ENCODE measurements at places on chromosomes 2 and 18. TPM values are rescaled to one million over a fixed set of nuclear protein-coding genes. Genes with fewer than 3 reads are reported as not detected.
A peak's percentile ranks its signal among the peaks of the same experiment; 100 is the strongest.

- no peak overlapping the region for H3K4me3 ChIP-seq
- H3K27ac ChIP-seq = no peak overlapping the region
- peaks cover 5% of the 10 kb centered on the region for H3K4me1 ChIP-seq
- no peaks in the 10 kb centered on the region for H3K27me3 ChIP-seq
- no peaks in the 10 kb centered on the region for H3K36me3 ChIP-seq
These were observed 4.3 kb upstream of the INO80C start for GRCh38 chr18:35502052-35502451.

DNA sequence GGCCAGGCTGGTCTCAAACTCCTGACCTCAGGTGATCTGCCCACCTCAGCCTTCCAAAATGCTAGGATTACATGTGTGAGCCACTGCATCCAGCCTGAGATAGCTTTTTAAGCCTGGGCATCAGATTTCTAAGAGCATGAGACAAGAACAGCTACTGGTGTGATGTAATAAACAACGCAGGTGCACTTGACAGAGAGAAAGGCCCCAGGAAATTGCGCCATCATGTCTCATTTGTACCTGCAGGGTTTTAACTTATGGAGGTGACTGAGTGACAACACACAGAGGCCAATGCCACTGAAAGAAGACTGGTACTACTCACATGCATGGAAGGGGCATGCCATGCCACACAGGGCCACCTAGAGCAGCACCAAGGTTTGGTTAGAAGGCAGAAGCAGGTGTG, 209.4 kb downstream of the SP3 start:
- peaks cover 5% of the 10 kb centered on the region for H3K4me1 ChIP-seq
- H3K4me3 ChIP-seq = no peak overlapping the region
- H3K36me3 ChIP-seq = no peaks in the 10 kb centered on the region
- H3K27ac ChIP-seq = no peak overlapping the region
- no peak for DNase-seq

DNA sequence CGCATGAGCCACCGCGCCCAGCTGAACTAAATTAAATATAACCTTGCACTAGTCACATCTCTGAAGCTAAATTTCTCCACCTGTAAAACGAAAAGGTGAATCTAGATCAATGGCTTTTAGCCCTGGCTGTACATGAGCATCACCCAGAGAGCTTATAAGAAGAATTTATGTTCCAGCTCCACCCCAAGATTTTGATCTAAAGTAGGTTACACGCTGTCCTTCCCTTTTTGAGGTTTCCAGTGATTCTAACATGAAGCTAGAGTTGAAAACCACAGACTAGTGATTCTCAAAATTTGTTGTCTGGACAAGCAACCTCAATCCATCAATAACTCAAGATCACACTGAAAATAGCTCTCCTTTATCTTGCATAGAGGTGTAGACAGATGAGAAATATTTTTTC, 208.8 kb upstream of the CRIM1 start:
- H3K27me3 ChIP-seq = no peaks in the 10 kb centered on the region
- H3K27ac ChIP-seq = no peak overlapping the region
- DNase-seq = no peak
- H3K4me1 ChIP-seq = no peaks in the 10 kb centered on the region

GRCh38 chr2:38650717-38651116, 15.2 kb upstream of the GALM start:
- H3K27me3 ChIP-seq = no peaks in the 10 kb centered on the region
- H3K4me3 ChIP-seq = no peak overlapping the region
- peaks cover 27% of the 10 kb centered on the region for H3K4me1 ChIP-seq
- H3K27ac ChIP-seq = peak overlapping the region; percentile 15

DNA sequence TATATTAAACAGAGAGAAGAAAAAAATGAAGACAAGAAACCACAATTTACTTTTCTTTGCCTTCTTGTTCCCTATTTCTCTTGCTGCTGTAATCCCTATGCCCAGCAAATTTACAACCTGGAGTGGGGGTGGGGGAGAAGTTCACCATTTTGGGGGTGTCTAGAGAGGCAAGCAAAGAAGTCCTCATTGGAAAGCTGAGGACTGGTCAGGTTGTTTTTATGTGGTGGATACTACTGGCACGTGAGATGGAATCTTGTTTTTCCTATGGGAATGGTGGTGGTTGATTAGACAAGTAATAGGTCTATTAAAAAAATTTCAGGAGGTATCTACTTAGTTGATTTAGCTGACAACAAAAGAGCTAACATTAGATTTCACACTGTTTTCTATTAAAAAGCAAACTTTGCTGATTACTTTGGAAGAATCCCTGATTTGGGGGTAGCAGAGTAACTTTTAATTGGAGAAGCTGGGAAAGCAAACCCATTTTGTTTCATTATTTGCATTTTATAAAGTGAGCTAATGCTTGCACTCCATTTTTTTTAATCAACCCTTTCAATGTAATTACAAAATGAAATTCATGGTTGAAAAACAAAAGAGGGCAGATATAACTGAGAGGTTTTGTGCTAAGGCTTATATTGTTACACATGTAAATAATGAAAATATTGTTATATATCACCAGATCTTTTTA, 6.0 kb downstream of the POU3F3 start:
- H3K4me1 ChIP-seq = peaks cover 10% of the 10 kb centered on the region
- no peak overlapping the region for H3K27ac ChIP-seq
- no peak overlapping the region for H3K4me3 ChIP-seq
- no peaks in the 10 kb centered on the region for H3K27me3 ChIP-seq
- H3K36me3 ChIP-seq = no peaks in the 10 kb centered on the region
- DNase-seq = no peak

- no peak overlapping the region for H3K4me3 ChIP-seq
- no peaks in the 10 kb centered on the region for H3K36me3 ChIP-seq
- H3K27ac ChIP-seq = no peak overlapping the region
- no peaks in the 10 kb centered on the region for H3K27me3 ChIP-seq
These were observed 87.0 kb upstream of the MSH6 start for GRCh38 chr2:47695800-47696477.

DNA sequence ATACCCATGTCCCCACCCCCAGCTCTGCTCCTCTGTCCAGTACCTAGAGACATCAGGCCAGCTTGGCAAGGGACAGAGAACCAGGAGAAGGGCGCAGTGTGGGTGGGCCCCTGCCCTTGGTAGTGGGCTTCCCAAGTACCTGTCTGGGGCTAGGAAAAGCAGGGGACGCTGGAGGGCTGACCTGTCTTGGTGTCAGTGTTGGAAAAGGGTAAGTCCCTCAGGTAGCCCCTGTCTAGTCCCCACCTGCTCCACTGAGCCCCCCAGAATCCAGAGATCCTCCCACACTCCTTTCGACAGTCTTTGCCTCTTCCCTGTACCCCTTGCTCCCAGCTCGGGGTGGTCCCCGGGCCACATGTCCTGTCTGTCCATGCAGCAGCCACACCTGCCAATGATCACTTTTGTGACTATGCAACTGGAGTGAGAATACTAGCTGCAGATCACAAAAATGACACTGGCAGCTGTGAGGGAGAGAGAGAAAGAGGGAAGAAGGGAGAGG, 14.6 kb downstream of the DNAJB2 start:
- no peak for DNase-seq
- H3K4me1 ChIP-seq = peaks cover 29% of the 10 kb centered on the region
- H3K4me3 ChIP-seq = peak overlapping the region; percentile 79
- no peaks in the 10 kb centered on the region for H3K36me3 ChIP-seq
- H3K27ac ChIP-seq = peak overlapping the region; percentile 81

GRCh38 chr2:170930131-170930990, 1.3 kb downstream of the GORASP2 start:
- peak overlapping the region; percentile 83 for H3K27ac ChIP-seq
- peak overlapping the region; percentile 86 for H3K4me3 ChIP-seq
- H3K36me3 ChIP-seq = no peaks in the 10 kb centered on the region
- DNase-seq = no peak
- no peaks in the 10 kb centered on the region for H3K27me3 ChIP-seq
- H3K4me1 ChIP-seq = peaks cover 37% of the 10 kb centered on the region

DNA sequence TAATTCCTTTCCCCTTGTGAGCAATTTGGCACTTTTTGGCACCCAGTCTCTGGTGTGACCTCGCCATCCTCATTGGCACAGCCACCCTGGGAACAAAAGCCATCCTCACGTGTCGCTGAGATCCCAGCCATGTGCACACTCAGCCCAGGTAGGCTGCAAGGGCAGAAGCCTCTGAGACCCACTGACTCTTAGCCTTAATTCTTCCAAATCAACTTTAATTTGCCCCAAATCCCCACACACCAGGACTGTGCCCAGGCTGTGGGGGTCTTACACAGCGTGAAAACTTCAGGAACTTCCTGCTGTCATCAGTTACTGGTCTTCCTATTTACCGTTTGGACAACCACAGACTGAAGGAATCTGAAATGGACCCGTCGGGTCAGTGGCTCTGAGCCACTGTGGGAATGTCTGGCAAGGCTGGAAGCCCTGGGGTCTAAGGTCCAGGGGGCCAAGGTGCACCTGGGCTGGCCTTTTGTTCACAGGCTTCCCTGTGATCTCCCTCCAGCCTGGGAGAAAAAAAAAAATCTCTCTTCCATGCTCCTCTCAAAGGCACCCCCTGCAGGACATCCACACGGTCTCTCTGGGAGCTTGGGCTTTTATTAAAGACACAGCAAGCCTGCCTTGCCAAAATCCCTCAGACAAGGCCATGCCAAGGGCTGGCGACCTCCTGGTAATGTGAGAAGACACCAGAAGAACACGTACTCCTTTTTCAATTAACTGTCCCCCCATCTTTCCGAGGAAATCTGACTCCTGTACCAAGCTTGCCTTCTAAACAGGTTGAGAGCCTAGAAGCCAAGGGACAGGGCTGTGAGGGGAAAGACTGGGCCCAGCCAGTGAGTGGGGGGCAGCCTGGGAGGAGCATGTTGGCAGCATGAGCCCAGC, 42.1 kb upstream of the LAPTM4A start:
- no peaks in the 10 kb centered on the region for H3K4me1 ChIP-seq
- DNase-seq = no peak
- no peaks in the 10 kb centered on the region for H3K27me3 ChIP-seq
- H3K36me3 ChIP-seq = no peaks in the 10 kb centered on the region

DNA sequence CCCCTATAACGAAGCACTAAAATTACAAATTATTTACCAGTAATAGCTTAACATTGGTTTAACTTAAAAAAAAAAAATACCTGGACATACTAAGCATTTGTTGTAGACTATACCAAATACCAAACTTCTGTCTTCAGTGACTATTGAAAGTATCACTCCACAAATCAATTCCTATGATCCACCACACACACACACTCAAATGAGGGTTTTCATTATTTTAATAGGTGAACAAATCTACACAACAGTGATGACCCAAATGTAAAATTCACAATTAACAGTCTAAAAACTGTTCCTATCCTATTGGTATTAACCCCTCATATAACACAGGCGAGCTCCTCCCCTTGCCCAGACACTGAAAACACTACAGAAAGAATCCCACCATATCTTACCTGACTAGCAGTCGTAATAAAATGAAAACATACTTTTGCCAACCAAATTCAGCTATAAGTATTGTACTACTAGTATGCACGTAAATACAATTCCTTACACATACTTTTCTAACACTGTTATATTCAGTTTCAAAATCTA, 2.5 kb downstream of the SP3 start:
- H3K4me1 ChIP-seq = peaks cover 42% of the 10 kb centered on the region
- H3K36me3 ChIP-seq = no peaks in the 10 kb centered on the region
- H3K27ac ChIP-seq = peak overlapping the region; percentile 100

GRCh38 chr2:220300806-220301205, 673.4 kb downstream of the SLC4A3 start:
- DNase-seq = no peak
- no peaks in the 10 kb centered on the region for H3K27me3 ChIP-seq
- H3K4me1 ChIP-seq = no peaks in the 10 kb centered on the region
- H3K4me3 ChIP-seq = no peak overlapping the region
- no peak overlapping the region for H3K27ac ChIP-seq

- no peak overlapping the region for H3K27ac ChIP-seq
- H3K27me3 ChIP-seq = no peaks in the 10 kb centered on the region
- peaks cover 13% of the 10 kb centered on the region for H3K4me1 ChIP-seq
- H3K36me3 ChIP-seq = no peaks in the 10 kb centered on the region
These were observed 153.6 kb downstream of the TDRD15 start for GRCh38 chr2:21277068-21278056.

GRCh38 chr2:240887631-240888030, 8.3 kb downstream of the MAB21L4 start:
- H3K4me1 ChIP-seq = no peaks in the 10 kb centered on the region
- H3K27ac ChIP-seq = no peak overlapping the region
- DNase-seq = no peak
- H3K27me3 ChIP-seq = no peaks in the 10 kb centered on the region

GRCh38 chr18:48934415-48934722, 16.4 kb downstream of the SMAD7 start:
- H3K4me3 ChIP-seq = peak overlapping the region; percentile 62
- H3K27me3 ChIP-seq = no peaks in the 10 kb centered on the region
- peaks cover 79% of the 10 kb centered on the region for H3K4me1 ChIP-seq
- H3K27ac ChIP-seq = peak overlapping the region; percentile 86
- H3K36me3 ChIP-seq = no peaks in the 10 kb centered on the region

DNA sequence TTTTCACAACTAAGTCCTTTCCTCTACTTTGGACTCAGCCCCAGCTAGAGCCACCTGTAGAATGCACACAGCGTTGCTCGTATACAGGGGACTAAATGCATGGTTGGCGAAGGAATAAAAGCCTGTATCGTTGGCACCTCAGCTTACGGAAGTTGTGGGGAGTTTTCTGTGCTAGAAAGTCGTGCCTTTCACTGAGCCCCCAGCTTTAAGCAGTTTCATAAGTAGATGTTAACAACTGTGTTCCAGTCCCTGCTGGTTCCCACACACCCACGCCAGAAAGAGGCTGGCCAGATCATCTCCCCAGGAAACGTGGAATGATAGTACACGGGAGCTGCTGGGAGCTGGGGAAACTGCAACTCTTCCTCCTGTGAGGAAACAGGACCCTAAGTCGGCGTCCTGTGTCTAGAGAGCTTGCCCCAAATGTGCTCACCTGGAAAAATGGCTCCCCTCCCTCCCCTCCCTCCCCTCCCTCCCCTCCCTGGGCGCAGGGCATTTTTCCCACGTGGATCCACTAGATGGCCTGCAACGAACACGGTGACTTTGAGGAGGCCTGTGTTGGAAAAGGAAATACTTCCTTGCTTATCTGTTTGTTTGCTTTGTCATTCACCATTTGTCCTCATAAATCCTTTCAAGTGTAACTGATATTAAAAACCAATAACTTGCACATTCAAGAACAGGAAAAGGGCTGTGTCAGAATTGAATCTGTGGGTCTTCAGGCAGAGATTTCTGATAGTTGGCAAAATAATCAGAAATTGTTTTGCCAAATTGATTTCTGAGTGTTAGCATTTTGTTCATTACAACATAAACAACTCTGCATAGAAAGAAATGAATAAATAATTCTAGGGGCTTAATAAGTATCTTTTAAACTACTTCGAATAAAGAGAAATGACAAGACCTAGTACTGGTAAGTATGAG, 43.9 kb upstream of the RFX8 start:
- H3K4me3 ChIP-seq = no peak overlapping the region
- no peaks in the 10 kb centered on the region for H3K36me3 ChIP-seq
- H3K4me1 ChIP-seq = peaks cover 5% of the 10 kb centered on the region
- H3K27ac ChIP-seq = no peak overlapping the region
- no peak for DNase-seq

GRCh38 chr2:115414466-115414865, 972.0 kb downstream of the DPP10 start:
- no peaks in the 10 kb centered on the region for H3K4me1 ChIP-seq
- H3K27ac ChIP-seq = no peak overlapping the region
- no peak overlapping the region for H3K4me3 ChIP-seq
- H3K36me3 ChIP-seq = no peaks in the 10 kb centered on the region

SLC5A7 gene
- total RNA-seq = not detected

PPP1R1C gene
- total RNA-seq = not detected

IL36RN gene
- total RNA-seq = not detected

NOL4 gene
- not detected for total RNA-seq

CRYGC gene
- not detected for total RNA-seq

TTR gene
- total RNA-seq = not detected

MBOAT2 gene
- total RNA-seq = 16.8 TPM

ERBB4 gene
- total RNA-seq = 15.7 TPM

G6PC2 gene
- not detected for total RNA-seq

KCNJ3 gene
- 2.8 TPM for total RNA-seq

DES gene
- total RNA-seq = 146 TPM
